ENCODE measurements at places on chromosomes 12 and 14. TPM values are rescaled to one million over a fixed set of nuclear protein-coding genes. Genes with fewer than 3 reads are reported as not detected.

DNA sequence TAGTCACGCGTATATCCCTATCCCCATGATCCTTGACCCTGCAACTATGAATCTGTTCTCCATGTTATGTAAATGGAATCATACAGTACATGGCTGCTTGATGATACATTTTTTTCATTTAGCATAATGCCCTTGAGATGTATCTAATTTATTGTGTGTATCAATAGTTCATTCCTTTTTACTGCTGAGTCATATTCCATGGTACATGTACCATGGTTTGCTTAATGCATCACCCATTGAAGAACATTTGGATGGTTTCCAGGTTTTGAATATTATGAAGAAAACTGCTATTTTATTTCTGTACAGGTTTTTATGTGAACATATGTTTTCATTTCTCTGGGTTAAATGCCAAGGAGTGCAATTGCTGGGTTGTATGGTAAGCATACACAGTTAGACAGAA, 4.0 kb upstream of the RNASE10 start:
- DNase-seq: peak; percentile 16

The SYCP3 gene
- total RNA-seq: 0.15 TPM

The KRT71 gene
- not detected for total RNA-seq

- no peak for DNase-seq
Observed at GRCh38 chr12:40168001-40168400, 56.8 kb upstream of the LRRK2 start.

The TAS2R14 gene
- total RNA-seq: 7.1 TPM

Measured in renal cortical epithelial cell (primary cell).